NCI-H524 (cell line): ENCODE measurements at places on chromosomes 12 and 14.
A peak's percentile ranks its signal among the peaks of the same experiment; 100 is the strongest.

- DNase-seq = no peak
These were observed 4.6 kb upstream of the SEC23A start for GRCh38 chr14:39107591-39107996.

DNA sequence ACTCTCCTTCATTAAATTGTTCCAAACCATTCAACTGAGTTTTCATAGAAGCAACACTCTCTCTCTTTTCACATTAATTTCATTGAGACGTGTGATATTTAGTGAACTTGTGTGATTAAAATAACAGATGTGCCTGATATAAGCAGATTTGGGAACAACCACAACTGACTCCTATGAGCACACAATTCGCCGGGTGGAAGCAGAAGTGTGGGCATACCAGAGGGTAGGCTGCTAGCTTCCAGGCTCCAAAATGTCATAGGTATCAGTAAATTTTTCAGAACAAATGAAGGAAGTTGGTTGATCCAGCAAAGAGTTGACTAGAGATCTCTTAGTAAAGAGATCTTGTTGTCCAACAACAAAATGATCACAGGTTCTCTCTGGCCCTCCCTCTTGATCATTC, 429.7 kb downstream of the DPF3 start:
- DNase-seq = no peak

DNA sequence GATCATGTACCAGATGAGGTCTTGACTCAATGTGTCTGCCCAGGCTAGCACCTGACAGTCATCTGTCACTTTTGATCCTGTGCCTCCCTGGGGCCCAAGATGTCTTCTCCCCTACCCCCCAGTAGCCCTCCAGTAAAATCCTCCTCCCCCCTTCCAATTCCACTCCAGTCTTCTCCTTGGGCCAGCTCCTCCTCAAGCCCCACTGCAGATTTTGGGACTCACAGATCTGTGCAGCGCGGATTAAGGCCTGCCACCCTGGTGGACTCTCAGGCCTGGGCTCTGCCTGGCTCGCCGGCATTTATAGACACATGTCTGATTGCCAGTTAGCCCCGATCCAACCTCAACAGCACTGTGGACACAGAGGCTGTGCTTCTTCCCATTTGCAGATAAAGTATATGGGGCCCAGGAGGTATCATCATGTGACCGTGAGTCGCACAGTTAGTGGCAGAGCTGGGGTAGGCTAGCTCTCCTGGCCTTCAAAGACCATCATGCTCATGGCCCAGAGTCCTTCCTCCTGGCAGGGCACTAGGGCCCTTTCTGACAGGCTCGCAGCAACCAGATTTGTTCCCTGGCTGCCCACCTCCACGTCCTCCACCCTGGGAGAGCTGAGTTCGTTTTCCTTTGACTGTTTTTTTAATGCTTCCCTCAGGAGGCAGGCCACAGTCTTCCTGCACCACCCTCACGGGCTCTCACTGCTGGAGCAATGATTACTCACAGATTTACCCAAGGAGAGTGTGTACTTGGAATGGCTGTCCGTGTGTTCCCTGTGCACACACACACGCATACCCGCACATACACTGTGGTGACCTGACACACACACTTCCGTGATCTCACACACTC, 98.3 kb upstream of the DIO3 start:
- DNase-seq = no peak

GRCh38 chr12:128796439-128797118, 27.2 kb downstream of the SLC15A4 start:
- no peak for DNase-seq

GRCh38 chr12:29043069-29043468, 106.0 kb upstream of the FAR2 start:
- no peak for DNase-seq

DNA sequence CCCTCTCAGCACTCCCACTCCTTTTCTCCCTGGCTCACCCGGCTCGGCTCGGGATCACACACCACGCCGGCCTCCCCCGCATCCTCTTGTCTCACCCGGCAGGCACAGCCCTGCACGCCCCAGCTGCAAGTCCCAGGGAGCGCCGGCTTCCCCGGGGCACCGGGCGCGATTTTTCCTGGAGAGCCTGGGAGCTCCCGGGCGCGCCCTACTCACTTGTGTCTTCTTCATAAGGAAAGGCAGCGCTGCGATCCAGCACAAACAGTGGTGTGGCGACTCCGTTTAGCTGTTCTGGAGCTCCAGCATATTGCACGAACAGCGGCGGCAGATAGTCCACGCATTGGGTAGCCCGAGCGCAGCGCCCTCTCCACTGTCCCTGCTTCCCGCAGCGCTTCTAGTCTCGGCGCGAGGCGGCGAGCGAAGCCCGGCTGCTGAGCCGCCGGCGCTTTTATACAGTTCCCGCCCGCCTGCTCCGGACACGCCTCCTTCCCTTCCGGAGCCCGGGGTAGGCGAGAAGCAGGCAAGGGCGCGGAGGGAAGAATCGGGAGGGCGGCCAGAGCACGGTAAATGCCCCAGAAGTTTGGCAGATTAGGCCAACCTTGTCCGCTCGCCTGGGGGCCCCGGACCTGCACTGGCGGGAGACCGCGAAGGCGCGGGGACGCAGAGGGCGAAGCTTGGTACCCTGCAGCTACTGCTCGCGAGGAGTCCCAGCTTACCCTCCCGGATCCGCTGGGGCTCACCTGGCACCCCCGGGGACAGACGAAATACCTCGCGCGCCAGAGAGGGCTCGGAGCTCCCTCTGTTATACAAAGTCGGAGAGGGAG, at the start of gene KITLG:
Gene KITLG, minus strand, starts transcription at position 421 of the 821 bp plus-strand sequence. Its CDS starts 193 bp downstream, at position 228.
- peak; percentile 57 for DNase-seq

DNA sequence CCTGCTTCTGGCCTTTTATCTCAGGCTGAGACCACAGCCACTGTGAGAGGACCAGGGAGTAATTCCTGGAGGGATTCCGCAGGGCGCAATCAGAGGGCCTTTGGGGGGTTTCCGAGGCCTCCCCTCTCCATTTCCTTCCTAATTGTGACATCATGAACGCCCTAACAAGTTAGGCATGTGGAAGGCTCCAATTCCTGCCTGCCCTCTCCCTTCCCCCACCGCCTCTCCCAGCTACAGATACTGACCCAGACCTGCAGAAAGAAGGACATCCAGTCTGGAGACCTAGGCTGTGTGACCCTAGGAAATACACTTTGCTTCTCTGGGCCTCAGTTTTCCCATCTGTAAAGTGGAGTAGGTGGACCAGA, 637.9 kb downstream of the MED13L start:
- no peak for DNase-seq

DNA sequence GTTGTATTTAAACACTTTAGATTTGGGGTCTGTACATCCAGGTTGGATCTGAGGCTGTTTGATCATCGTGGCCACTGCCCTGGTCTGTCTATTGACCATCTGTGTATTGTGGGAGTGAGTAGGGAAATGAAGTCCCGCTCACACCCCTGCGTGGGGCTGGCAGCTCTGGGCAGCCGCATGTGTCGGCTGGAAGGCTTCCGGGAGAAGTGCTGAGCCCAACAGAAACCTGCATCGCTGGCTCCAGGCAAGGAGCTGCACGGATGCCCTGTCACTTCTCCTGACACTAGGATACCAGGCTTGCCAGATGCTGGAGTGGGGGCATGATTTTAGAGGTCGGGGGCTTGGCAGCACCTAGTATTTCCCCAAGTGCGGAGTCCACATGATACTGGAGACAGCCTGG, 93.6 kb downstream of the PHETA1 start:
- no peak for DNase-seq

- no peak for DNase-seq
These were observed 4.2 kb upstream of the AAAS start for GRCh38 chr12:53325511-53326061.

DNA sequence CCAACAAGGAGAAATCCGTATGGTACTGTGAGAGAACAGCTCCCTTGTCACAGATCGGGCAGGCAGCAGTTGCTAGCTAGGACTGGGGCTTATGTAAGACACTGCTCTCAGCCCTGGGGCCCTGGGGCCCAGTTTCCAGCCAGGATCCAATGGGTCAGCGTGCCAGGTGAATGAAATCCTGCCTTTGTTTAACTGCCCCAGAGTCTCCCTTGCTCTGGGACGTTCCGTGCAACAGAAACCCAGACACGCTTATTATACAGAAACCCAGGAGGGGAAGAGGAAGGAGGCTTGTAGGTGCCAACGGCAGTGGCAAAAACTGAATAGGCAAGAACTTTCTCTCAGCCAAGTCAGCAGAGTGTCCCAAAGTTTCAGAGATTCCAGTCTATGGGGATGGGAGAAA, 110.6 kb downstream of the DIO2 start:
- no peak for DNase-seq

DNA sequence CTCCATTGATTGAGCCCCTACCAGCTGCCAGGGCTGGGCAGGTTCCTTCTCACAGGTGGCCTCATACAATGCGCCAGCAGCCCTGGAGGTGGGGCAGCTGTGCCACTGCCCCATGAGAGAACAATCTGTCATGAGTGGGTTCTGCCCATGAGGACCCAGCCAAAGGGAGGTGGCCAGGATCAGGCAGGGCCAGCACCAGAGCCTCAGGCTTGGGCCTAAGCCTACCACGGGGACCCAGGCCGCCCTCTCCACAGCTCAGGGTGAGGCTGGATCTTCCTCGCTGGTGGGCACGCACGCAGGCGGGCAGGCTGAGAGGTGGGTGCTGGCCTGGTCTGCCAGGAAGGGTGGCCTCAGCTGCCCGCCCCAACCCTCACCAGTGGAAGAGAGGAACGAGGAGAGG, 110.7 kb downstream of the KIF26A start:
- no peak for DNase-seq
